NCI-H524 (cell line): ENCODE measurements at places on chromosomes 16 and 17.

- DNase-seq: no peak
Measured at GRCh38 chr16:49623501-49624266, 232.2 kb downstream of the ZNF423 start.

DNA sequence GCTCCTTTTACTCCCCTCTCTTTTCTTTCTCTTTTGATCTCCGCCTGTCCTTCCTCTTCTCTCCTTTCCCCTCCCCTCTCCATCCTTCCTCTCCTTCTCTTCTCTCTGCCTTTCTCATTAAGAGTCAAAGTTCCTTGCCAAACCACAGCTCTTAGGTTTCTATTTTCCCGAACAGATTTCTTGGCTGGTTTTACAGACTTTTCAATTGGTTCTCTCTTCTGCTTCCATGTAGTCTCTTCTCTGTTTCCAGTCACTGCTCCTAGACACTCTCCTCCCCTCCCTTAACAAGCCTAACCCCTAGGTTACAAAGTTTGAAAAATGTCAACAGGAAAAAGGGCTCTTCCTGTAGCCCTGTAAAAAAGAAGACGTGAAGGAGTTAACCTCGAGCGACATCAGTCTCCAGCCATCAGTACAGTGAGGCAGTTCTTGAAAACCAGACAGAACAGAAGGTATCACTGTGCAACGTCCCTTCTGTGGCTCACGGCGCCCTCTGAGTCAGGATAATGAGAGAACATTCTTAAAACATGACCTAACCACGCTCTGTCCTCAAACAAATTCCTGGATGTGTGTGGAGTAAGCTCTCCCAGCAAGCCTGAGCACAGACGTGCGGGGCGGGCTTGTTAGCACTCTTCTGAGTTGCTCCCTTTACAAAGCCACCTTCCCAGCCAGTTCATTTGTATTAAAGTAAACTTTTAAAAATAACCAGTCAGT lies 11.6 kb upstream of the MARCHF10 start:
- DNase-seq: no peak

GRCh38 chr17:39915559-39915958 lies 2.9 kb downstream of the GSDMB start:
- no peak for DNase-seq

GRCh38 chr17:7177954-7178477 lies 1.2 kb downstream of the ASGR1 start:
- DNase-seq: peak; percentile 21

GRCh38 chr16:2242598-2242997 lies 6.4 kb downstream of the DNASE1L2 start:
- no peak for DNase-seq

- DNase-seq: no peak
Measured at GRCh38 chr16:29720703-29721102, 25.1 kb downstream of the C16orf54 start.

GRCh38 chr17:65103896-65104295 lies 33.3 kb upstream of the RGS9 start:
- no peak for DNase-seq

- DNase-seq: no peak
Measured at GRCh38 chr16:51834133-51834532, 683.1 kb upstream of the SALL1 start.

GRCh38 chr17:44780161-44780560 lies 21.4 kb downstream of the ADAM11 start:
- DNase-seq: no peak

GRCh38 chr16:30096105-30096861 lies at the start of gene YPEL3:
YPEL3 (minus strand) TSS chr16:30096213; CDS start chr16:30095482, 731 bp downstream.
- peak; percentile 76 for DNase-seq

- no peak for DNase-seq
Measured at GRCh38 chr16:30418350-30419181, 11.2 kb downstream of the ZNF771 start.

DNA sequence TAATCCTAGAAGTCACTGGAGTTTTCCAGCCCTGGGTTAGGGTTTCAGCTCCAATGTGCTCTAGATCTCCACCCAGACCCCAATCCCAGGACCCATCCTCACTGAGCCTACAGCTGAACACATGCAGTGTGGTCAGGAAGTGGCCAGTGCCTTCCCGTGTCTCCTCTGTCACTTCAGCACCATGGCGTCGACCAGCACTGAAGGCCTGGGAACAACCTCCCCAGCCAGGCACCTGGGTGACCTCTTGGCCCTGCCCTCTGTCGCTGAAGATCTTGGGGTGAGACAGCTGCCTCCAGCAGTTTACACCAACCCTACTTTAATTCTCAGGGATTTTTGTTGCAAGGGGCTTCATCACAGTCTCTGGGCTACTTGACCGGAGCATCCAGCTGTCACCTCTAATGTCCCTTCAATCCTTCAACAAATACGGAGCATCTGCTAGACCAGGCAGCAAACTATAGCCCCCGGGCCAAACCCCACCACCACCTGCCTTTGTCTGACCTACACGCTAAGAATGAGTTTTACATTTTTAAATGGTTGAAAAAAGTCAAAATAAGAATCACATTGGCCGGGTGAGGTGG lies 18.0 kb upstream of the GSG1L start:
- peak; percentile 95 for DNase-seq

- peak; percentile 76 for DNase-seq
Measured at GRCh38 chr17:73643001-73643851, 1.0 kb downstream of the SDK2 start.

DNA sequence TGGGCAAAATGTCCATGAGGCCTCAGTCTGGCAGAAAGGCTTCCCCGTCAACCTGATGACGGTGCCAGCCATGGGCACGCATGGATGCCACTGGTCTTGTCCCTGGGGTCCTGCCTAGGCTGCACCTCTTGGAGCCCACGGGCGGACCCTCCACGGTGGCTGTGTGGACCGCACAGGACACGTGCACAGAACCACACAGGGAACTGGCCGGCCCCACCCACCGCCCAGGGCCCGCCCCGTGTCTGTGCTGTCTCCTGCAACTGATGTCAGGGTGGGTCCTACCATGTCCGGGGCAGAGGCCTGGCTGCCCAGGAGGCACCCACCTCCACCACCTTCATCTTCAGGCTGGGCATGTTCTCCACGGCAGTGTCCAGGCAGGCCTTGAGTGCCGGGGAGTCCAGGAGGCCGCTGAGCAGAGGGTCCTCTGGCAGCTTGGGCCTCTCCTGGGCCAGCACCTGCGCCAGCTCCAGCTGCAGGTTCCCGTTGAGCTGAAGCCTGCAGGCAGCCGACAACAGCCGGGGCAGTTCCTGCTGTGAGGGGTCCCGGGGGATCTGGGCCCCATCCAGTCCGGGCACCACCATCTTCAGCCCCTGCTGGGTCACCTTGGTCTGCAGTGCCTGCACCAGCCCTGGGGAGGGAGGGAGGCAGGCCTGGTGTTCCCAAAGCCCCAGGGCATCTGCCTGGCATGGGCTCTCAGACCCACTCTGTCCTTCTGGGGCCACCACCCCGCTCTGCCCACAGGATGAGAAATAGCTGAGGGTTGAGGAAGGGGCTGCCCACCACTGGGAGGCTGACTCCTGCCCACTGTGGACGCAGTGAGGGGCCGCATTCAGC lies 11.9 kb downstream of the FASN start:
- no peak for DNase-seq

- DNase-seq: no peak
Measured at GRCh38 chr16:88613293-88613692, 25.1 kb upstream of the IL17C start.

DNA sequence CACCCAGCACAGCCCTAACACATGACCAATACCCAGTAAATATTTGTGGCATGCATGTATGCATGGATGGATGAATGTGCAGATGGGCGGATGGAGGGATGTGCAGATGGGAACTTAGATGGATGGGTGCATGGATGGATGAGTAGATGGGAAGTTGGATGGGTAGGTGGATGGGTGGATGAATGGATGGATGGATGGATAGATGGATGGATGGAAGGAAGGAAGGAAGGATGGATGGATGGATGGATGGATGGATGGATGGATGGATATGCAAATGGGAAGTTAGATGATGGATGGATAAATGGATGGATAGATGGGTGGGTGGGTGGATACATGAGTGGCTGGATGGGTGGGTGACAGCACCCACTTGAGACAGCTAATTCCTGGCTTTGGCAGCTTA lies 193.2 kb upstream of the TNRC6C start:
- no peak for DNase-seq

GRCh38 chr16:88876942-88877526 lies 10.6 kb upstream of the PABPN1L start:
- no peak for DNase-seq

- no peak for DNase-seq
Measured at GRCh38 chr17:58702045-58702476, 9.7 kb downstream of the RAD51C start.

DNA sequence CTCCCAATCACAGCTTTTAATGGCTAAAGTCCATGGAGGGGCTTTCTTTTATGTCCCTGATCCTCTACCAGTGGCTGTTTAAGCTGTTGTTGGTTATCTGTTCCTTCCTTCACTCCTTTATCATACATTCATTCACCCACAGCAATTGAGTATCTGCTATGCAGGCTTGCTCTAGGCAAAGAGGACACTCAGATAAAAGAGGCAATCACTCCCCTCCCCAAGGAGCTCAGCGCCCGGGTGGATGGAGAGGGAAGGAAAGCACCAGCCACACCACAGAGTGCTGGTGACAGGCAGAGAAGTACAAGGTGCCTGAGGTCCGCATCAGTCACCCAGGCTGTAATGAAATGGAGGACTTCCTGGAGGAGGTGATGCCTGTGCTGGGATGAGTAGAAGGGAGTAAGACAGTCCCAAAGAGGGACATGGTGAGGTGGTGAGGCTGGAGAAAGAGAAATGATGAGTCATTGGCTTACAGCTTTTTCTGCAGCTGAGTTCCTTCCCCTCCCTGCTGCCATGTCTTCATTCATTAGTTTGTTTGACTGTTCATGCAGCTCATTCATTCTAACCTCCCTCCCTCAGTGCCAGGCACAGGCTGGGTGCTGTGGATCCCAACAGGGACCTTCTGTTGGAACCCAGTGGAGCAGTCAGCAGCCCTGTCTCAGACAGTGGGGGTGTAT lies 12.8 kb upstream of the NGFR start:
- no peak for DNase-seq

- DNase-seq: no peak
Measured at GRCh38 chr17:8029121-8029520, 9.7 kb upstream of the ALOX15B start.

- no peak for DNase-seq
Measured at GRCh38 chr16:12503191-12503590, 300.5 kb downstream of the CPPED1 start.

GRCh38 chr17:75152922-75153779 lies 1.2 kb downstream of the JPT1 start:
- DNase-seq: peak; percentile 59

GRCh38 chr16:68364561-68364998 lies 53.8 kb downstream of the PRMT7 start:
- DNase-seq: no peak
